ENCODE measurements at places on chromosomes 12 and 14.

- no peak for DNase-seq
These were observed 21.8 kb downstream of the ADCY6 start for GRCh38 chr12:48767047-48767446.

- DNase-seq = no peak
These were observed 134.7 kb upstream of the RFLNA start for GRCh38 chr12:124160097-124160756.

- DNase-seq = no peak
These were observed 299.7 kb upstream of the FBXO33 start for GRCh38 chr14:39731912-39732311.

DNA sequence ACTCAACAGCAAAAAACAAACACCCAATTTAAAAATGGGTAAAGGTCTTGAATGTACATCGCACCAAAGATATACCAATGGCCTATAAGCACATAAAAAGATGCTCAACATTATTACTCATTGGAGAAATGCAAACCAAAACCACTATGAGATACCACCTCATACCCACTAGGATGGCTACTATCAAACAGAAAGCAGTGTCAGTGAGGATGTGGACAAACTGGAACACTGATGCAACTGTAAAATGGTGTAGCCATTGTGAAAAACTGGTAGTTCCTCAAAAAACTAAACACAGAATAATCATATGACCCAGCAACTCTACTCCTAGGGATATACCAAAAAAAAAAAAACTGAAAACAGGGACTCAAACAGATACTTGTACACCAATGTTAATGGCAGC lies 49.3 kb downstream of the CDK17 start:
- DNase-seq = no peak

DNA sequence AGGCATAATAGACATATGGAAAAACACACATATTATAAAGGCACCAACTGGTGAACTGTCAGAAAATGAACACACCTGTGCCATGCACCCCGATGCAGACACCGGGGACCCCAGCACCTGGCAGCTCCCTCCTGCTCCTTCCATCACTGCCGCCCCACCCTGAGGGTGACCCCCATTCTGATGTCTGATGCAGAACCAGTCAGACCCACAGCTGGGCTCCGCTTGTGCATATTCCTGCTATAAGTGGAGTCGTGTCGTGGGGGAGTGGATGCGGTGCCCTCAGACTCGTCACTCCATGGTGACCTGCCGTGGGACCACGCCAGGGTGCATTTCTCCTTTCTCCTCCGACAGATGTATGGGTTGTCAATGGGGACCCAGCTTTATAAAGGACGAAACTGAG lies 45.7 kb upstream of the MEG3 start:
- no peak for DNase-seq

GRCh38 chr12:52423661-52424500 lies 10.3 kb downstream of the KRT75 start:
- no peak for DNase-seq

- no peak for DNase-seq
These were observed 2.8 kb downstream of the ZFP36L1 start for GRCh38 chr14:68789821-68790643.

- DNase-seq = no peak
These were observed 4.3 kb downstream of the DEGS2 start for GRCh38 chr14:100155049-100155621.

DNA sequence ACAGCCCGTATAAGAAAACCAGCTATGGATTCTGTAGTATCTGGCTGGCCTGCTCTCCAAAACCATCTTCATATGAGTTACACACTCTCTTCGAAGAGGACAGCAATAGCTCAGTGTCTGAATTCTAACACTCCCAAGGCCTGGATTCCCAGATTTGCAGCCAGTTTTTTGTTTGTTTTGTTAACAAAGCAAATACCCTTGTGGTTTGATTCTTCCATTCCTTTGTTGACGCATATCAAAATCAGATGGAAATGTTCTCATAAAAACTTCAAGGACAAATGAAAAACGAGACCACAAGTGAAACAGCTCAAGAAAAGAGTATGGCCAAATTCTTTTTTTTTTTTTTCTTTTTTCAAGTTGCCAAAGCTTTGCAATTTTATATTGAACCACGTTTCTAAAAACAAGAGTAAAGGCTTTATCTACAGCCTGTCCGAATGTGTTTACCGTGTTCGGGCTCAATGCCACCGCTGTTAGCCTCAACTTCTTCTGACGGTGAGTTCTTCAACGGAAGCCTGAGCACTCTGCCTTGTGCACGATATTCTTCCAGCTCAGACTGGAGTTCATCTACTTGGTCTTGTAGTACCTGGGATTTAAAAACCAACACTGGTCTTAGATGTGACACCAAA lies 67.5 kb downstream of the NIN start:
- DNase-seq = no peak

GRCh38 chr14:52227619-52228222 lies 39.8 kb upstream of the PTGDR start:
- no peak for DNase-seq

DNA sequence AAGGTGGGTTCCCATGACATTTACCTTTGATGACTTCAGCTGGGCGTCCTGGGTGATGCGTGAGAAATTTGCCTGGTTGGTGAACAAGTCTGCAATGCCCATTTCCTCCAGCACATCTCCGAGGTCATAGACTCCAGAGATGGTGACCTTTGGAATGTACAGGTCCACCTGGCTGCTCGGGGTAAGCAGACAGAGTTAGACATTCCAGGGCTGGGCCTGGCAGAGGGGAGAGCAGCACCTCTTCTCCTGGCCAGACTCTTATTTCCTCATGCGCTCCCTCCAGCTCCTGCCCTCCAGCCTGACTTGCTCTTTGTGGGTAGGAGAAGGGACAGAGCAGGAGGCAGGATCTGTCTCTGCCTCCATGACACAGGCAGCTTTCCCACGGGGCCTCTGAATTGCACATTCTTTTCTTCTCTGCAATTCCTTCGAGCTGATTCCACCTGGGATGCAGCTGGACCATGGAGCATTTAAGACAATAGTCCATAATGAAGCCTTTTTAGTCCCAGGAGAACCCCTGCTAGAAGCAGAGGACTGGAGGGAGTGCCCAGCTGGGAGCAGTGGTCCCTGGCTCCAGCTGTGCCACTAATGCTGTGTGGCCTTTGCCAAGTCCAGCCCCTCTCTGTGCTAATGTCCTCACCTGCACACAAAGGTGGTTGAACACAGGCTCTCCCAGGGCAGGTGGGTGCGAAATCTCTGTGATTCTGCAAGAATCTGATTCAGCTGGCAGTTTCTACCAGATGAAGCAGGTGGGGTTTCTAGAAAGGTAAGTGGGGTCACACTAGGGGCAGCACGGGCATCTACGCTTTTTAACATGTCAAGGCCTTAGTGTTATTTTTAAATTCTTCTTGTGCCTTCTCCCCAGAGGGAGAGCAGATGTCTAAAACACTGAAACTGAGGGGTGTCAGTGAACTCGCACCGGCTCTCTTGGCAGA lies 13.2 kb upstream of the SERPINA10 start:
- DNase-seq = no peak

DNA sequence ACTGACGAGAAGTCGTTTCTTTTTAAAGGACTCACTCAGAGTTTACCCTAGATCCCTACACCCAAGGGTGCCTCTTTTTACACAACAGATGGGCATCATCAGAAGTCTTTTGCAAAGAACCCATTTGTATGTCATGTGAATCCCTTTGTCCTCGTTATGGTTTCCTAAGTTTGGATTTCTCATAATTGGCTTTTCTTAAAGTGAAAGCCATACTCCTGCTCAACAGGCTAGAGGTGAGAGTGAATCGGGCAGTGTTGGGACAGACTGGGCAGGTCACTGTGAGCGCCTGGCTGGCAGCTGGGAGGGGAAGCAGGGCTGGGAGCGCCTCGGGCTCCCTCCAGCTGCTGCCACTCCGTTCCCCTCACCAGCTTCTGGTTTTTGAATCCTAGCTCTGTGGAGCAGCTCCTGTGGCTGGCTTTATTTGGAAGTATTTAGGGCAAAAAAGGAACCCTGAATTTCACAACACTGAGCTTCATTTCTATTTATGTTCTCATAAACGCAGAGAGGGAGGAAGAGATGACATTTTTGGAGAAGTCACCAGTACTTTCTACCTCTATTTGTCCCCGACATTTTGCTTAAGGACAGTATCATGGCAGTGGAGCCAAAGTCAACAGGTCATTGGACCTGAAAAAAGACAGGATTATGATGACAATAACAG lies 63.8 kb upstream of the ACTN1 start:
- DNase-seq = no peak
